ENCODE measurements at places on chromosomes 16 and 17.

- no peak for DNase-seq
These were observed 8.1 kb downstream of the CORO7 start for GRCh38 chr16:4408323-4408690.

DNA sequence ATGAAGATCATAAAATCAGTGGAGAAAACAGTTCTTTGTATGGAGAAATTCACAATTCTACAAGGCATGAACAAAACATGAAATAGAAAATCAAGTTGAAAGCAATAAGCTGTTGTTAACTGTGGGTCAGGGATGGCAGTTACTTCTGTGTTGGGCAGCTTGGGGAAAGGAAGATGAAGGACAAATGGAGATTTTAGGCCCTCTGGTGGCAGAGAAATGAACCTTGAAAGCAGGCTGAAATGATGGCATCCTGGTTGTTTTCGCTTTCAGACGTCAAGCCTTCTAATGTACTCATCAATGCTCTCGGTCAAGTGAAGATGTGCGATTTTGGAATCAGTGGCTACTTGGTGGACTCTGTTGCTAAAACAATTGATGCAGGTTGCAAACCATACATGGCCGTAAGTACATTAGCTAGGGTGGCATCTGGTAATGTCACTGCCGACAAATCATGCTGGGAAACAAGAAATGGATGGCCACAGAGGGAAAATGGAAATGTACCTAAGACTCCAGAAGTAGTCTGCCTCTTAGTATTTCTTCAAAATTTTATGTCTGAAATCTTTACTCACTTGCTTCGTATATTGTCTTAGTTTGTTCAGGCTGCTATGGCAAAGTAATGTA, 108.9 kb downstream of the MAP2K6 start:
- peak; percentile 84 for DNase-seq

DNA sequence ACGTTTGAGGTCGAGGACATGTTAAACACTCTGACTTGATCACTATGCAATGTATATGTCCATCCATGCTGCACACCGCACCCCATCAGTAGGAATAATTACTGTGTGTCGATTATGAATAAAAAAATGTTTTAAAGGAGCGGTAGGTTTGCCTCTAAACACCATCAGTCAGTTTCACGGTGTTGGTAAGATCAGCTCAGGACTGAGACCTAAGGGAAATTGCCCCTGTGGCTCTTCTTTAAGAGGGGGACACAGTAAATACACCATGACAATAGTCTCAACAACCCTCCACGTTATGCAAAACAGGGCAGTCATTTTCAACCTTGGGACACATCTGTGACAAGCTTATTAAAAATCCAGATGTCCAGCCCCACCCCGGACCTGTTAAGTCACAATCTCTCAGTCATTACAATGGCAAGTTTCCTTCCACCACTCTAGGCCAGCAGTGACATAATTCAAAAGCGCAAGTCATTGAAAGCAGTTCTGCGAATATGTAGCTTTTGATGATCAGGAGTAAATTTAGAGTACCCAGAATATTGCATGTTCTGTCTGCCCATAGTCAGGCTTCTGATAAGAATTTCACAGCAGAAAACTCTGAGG, 1.2 kb downstream of the ATMIN start:
- no peak for DNase-seq

DNA sequence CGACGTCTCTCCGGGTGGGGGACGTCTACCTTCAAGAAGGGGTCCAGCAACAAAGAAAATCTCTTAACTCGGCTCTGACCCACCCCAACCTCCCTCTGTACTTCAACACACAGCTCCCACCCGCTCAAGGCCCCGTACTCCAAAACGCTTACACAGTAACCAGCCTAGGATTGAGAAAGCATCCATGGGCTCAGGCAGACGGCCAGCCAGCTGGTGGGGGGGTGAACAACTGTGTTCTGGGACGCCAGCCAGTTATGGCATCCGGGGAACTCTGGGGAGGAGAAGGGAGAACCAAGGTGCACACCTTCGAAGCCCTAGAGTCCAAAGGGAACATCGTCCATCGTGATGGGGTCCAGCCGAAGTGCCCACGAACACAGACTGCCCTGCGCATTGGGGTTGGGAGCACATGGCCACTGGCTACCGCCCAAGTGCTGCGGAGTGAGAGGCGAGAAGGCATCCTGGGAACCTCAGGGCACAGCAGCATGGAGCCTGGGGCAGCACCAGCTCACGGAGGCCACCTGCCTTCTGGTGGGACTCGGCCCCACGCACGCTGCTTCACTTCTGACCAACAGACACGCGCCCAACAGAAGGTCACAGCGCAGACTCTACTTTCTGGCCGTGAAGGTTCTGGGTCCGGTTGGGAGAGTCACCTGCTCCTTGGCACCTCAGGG, 14.3 kb downstream of the SLC16A3 start:
- peak; percentile 91 for DNase-seq

- DNase-seq, result peak; percentile 46
These were observed 3.1 kb downstream of the NPW start for GRCh38 chr16:2022723-2023091.

DNA sequence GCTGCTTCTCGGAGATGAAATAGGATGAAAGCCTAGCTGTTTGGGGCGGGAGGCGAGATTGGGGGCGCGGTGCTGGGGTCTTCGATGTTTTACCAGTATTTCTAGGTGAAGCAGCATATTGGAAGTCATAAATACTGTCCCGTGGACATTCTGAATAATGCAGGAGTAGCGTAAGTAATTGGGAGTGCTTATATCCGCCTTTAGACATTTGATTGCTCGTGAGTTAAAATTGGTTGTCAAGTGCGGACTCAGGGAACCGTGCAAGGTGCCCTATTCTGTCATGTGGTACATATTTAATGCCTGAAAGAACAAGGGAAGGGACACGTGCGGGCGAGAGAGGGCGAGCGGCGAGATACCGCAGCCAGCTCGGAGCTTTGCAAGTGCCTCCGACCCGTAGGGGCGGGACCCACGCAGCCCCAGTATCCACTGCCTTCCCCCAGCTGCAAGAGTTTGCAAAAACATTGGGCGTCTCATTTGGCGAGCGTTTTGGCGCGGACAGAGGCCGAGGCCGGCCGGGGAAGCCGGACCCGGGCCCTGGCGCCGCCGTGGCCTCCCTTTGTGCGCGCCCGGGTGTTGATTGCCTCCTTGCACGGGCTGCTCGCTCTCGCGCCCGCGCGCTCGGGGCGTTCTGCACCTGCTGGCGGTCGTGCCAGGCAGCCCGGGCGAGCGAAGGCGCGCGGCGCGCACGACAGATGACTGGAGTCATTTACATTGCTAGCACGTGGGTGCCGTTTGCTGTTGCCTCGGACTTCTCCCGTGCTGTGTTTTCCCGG, 849.8 kb upstream of the RBFOX1 start:
- DNase-seq, result no peak

- DNase-seq, result peak; percentile 17
These were observed 1.5 kb downstream of the FBRS start for GRCh38 chr16:30659507-30660423.

DNA sequence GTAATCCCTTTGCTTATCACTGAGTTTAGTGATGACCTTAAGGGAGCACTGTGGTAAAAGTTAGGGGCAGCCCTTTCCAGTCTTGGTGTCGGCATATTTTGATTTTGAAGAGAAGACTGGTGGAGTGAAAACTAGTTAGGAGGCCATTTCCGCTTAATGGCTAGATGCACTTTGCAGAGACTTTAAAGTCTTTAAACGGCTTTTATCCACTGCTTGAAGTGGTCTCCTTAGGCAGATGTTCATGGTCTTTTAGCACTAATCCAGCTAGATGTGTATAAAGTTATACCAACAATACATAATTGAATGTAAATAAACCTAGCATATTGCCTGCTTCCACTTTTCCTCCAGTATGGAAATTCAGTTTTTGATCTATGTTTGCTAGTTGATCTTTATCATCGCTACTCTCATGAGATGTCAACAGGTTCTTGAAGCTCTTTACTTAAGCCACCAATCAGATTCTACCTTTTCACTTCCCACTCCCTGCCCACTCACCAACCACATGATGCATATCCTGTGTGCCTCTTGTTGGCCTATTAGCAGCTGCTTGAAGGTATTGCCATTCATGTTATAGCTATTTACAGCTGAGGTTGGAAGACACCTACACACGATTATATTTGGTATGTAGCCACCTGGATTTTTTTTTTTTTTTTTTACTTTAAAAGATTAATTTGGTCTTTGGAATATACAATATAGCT, 132.0 kb downstream of the NLK start:
- no peak for DNase-seq

DNA sequence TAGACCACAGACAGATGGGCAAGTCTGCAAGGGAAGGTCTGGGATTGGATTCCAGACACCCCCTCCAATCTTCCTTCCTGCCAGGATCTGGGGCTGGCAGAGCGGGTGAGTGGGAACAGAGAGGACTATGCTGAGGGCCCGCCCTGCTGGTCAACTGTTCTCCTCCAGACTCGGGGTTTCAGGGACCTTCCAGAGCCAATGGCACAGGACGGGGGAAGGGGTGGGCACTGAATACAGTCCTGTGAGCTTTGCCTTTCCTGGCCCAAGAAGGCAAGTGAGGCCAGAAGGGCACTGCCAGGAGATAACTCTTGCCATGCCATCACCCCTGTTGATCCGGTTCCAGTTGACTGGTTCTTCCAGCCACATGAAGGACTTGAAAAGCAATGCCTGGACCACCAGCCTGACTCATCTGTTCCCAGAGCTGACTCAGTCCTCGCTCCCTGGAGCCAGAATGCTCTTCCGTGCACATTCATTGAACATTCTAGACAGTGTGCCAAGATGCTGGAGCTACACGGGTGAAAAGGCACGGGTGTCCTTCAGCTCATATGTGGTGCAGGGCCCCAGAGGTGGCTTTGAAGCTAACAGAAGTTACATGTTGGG, 533 bp upstream of the MEFV start:
- peak; percentile 7 for DNase-seq
